Activated CD4-positive, alpha-beta T cell treated with anti-CD3 and anti-CD28 coated beads for 24 hours (primary cell): ENCODE measurements at places on chromosomes 5 and 9.

- DNase-seq: no peak
Observed at GRCh38 chr9:132575005-132575609, 7.3 kb upstream of the BARHL1 start.

DNA sequence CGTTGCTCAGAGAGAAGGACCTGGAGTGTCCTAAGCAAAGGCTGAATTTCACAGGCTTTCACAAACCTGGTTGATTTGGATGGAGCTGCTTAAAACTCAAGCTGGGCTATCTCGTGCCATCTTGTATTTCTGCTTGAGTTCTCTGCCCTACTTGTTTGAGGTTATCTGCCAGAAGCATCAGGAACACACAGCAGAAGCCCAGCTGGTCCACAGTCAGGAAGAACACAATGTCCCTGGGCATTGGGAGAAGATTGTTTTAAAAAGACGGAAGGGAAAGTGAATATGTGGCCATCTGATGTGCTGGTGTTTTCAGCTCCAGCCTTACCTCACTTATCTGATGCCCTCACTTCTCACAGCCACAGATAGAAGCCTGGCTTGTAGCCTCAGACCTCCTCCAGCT is 32.9 kb upstream of the SLC36A1 start:
- DNase-seq: no peak

- no peak for DNase-seq
Observed at GRCh38 chr9:68791169-68791568, 86.1 kb downstream of the PIP5K1B start.

DNA sequence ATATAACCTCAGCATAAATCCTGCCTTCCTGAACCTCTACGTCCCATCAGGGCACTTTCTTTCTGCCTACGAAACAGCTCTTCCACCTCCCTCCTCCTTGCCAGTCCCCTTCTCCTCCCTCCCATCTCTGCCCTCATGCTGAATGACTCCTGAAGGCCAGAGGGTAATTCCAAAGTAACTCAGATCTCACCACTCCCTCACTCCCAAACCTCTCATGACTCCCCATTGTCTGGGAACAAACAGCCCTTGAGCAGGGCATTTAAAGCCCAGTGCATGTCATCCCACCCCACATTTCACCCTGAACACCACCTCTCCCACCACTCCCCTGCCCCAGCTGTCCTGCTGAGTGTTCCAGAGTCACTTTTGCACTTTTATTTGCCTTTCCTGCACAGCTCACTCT is 8.9 kb upstream of the FBP1 start:
- DNase-seq: no peak

DNA sequence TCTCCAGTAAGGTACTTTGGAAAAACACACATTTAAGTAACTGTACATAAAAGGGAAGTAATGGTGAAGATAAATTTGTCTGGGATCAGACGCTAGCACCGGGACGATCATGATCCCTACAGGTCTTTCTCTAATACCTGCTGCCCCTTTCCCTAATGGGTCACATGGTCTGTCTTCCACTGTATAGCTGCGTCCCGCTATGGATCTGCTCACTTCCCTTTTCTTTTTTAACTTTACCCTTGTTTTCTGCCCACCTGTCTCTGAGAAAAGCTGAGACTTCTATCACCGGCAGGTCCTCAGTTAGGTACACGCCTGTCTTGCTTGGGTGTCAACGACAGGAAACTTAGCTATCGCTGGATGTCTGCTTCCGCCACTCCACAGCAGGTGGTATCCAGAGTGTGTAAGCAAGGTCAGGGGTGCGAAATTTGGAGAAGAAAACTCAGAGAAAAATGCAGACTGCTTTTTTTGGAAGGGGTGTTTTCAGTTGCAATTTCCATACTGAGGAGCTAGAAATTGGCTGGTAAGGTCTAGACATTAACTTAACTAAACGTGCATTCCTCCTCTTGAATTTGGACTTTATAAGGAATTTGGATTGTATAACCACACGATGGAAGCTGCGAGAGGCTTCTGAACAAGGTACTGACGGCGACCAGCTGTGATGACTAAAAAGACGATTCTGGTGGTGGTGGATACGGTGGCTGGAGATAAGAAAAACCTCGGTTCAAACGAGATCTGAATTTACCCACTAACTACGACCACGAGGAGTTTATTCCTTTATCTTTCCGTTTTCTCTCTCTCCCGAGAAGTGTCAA is 1.1 kb upstream of the ICE1 start:
- peak; percentile 5 for DNase-seq

DNA sequence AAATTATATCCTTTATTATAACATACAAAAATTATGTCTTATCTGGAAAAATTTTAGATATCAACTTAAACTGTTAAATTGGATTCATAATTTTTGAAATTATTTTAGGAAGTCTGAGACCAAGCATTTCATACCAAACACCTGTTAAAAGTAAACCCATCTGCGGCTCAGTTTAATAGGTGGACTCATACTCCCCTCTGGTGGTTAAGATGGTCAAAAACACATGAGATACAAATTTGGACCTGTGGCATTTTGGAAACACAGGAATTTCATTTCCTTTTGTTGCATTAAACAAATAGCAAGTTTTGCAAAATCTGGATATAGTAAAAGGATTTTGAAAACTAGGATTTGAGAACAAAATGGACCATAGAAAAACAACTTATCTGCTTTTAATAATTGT is 53.7 kb downstream of the RGMB start:
- DNase-seq: no peak

DNA sequence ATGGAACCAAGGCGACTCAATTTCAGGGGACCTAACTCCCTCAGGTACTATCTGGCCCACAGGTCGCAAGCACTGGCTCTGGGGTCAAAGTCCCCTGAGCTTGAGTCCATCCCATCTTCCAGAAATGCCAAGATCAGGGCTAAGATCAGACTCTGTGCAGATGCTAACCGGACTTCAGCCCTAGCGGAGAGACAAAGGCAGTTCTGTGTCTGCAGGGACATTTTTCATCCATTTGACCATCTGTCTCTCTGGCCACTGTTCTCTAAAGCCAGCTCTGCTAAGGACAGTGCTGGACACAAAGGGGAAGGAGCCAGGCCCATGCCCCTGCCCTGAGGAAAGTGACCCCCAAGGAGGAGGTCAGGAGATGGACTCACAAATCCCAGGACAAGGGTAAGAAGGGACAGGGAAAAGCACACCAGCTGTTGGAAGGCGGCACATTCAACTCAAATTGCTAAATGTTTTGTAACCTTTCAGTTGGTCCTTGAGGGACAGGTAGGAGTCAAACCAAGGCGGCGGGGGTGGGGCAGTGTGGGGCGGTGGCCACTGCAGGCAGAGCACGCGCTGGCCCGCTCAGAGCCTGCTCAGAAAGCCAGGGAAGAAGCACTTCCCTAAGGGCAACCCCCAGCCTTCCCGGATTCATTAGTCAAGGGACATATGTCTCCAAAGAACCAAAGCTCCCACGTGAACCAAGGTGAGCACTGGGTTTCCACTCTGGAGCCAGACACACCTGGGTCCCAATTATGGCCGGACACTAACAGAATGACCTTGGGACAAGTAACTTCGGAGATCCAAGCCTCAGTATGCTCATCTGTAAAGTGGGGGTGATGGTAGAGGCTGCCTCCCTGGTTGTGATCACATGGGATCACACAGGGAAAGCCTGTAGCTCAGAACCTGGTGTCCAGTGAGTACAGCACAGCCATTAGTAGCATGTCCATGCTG is 42.8 kb downstream of the STK10 start:
- DNase-seq: no peak

- DNase-seq: no peak
Observed at GRCh38 chr5:81747030-81747429, 3.9 kb downstream of the SSBP2 start.

- no peak for DNase-seq
Observed at GRCh38 chr9:33455945-33456344, 8.6 kb upstream of the AQP3 start.

- no peak for DNase-seq
Observed at GRCh38 chr9:90107040-90107725, 502.4 kb downstream of the GADD45G start.

DNA sequence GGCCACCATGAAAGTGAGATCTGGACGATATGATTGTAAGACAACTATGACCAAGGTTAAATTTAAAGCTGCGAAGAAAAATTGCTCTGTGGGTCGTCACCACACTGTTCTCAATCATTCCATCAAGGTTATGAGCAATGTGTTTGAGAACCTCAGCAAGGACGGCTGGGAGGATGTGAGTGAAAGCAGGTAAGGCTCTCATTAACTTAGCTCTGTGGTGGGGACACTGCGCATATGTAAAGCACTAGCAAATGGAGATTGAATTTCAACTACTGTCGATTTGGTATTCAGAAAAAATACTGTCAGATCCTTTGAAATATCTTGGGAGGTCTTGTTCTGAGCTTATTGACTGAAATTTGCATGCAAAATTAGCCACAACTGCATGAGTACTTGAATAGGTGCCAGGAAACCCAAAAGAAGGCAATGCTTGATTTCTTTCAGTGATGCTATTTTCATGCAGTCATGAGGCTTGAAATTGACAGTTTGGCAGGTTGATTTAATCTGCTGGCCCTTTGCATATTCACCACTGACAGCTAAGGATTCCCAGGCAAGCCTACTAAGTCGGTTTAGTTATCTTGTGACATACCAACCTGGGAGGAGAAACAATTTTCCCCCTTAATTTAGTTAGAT is 183.9 kb upstream of the SH3GL2 start:
- DNase-seq: no peak

DNA sequence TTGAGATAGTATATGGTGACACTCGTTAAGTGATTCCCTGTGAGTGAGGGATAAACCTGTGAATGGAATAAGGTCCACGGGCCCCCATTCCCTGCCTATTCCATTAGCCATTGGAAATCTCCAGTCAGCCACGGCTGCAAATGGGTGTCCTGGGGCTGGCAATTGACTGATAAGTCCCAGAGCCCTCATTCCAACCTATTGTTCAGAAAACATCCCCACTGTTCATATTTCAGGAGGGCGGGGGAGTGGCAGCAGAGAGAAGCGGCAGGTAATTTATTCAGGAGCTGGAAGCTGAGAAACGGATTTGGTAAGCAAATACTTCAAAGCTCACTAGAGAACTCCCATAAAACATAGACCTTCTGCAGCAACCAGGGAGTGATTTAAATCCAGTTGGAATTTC is 42.0 kb downstream of the TMEM174 start:
- no peak for DNase-seq

DNA sequence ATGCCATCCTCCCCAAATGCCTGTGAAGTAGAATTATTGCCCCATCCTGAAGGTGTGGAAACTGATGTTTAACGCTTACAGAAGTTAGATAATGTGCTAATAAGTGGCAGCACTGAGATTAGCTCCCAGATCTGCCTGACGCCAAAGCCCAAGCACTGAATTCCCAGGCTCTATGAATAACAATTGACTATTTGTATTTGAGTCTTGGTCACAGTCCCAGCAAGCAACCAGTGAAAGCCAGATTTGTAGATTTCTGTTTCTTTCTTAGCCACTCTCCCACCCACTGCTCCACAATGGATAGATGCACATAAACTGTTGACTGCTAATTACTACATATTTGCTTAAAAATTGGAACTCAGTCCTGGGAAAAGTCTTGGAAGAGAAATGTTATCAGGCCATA is 34.4 kb downstream of the FAM240B start:
- no peak for DNase-seq

GRCh38 chr9:114125476-114126013 is 26.5 kb upstream of the KIF12 start:
- DNase-seq: no peak

GRCh38 chr5:142753116-142753631 is 17.0 kb upstream of the ARHGAP26 start:
- DNase-seq: no peak

GRCh38 chr5:99929067-99929805 is 605.9 kb upstream of the FAM174A start:
- no peak for DNase-seq

- DNase-seq: no peak
Observed at GRCh38 chr9:5787759-5788302, 45.1 kb downstream of the ERMP1 start.

GRCh38 chr9:84718476-84718875 is 48.9 kb downstream of the NTRK2 start:
- DNase-seq: no peak

GRCh38 chr5:129591508-129592160 is 131.5 kb downstream of the ADAMTS19 start:
- DNase-seq: no peak
